ENCODE measurements at places on chromosomes 5 and 9. TPM values are rescaled to one million over a fixed set of nuclear protein-coding genes. Genes with fewer than 3 reads are reported as not detected.

ANKRD31 gene
- 0.56 TPM for total RNA-seq

GRCh38 chr5:142939006-142939405, 168.8 kb downstream of the ARHGAP26 start:
- no peak overlapping the region for H3K4me3 ChIP-seq
- no peaks in the 10 kb centered on the region for H3K27me3 ChIP-seq
- peaks cover 9% of the 10 kb centered on the region for H3K36me3 ChIP-seq
- no peak overlapping the region for H3K27ac ChIP-seq

OXCT1 gene
- 47.1 TPM for total RNA-seq

DNA sequence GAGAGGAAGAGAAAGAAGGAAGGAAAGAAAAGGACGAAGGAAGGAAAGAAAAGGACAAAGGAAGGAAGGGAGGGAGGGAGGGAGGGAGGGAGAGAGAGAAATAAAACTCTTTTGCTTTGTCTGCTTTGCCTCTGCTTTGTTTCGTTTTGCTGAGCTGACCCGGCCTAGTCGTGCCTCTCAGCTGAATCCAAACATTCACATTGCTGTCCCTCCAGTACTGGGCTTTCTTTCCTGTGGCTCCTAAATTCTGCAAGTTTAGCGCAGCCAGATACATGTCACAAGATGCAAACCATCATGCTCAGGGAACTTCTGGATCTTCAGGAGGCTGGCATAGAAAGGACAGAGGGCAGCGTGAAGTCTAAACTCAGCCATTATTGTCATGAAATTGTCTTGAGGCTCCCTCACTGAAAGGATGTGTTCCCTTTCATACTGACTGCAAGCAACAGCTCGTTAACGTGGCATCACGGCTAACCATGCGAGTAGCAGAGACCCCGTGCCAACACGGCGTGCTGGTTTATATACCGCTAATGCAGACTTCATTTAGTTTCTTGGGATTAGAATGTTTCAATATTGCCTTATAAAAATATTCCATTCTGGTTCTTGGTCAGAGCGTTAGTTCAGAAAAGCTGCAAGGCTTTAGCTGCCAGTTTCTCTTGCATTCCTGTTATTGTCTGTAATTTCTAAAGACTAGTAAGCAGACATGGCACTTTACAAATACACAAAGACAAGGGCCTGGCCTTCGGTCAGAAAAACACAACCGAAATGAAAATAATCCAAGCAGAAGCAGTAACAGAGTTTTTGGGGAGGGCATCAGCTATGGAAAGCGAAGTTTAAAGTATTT, 94.2 kb downstream of the TMEM174 start:
- no peaks in the 10 kb centered on the region for H3K36me3 ChIP-seq
- no peak for DNase-seq
- H3K27ac ChIP-seq = no peak overlapping the region
- peaks cover 12% of the 10 kb centered on the region for H3K4me1 ChIP-seq
- no peak overlapping the region for H3K4me3 ChIP-seq

- H3K36me3 ChIP-seq = no peaks in the 10 kb centered on the region
- DNase-seq = no peak
- H3K27me3 ChIP-seq = no peaks in the 10 kb centered on the region
- H3K4me3 ChIP-seq = peak overlapping the region; percentile 66
- peak overlapping the region; percentile 63 for H3K27ac ChIP-seq
Observed at GRCh38 chr5:10333154-10334006, 20.1 kb upstream of the MARCHF6 start.

DNA sequence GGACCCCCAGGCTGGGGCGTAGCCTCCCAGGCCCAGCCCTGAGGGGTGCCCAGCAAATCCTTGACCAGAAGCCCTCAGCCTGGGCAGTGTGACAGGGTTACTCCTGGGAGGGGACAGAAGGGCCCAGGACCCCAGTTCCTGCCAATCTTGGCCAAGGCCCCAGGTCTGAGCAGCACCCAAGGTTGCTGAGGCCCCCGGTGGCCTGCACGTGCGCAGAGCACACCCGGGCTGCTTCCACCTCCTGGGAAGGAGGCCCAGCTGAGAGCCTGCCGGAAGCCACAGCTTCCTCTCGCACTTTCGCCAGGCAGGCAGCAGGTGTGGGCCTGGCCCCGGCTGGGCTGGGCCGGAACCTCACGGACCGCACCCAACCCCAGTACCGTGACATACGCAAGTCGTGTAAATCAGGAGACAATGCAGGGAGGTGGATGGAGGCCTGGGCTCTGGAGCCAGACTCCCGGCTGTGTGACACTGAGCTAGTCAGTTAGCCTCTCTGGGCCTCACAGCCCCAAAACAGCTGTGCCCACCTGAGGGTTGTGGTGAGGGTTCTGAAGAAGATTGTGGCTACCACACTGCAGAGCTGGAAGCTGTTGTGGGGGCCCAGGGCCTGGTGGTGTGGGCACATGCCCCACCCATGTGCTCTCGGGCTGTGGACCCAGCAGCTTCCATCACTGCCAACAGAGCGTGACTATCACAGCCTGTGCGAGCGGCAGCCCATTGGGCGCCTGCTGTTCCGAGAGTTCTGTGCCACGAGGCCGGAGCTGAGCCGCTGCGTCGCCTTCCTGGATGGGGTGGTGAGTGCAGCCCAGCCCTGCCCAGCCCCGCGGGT, 5.1 kb downstream of the GRK6 start:
- H3K4me3 ChIP-seq = no peak overlapping the region
- no peak for DNase-seq
- H3K4me1 ChIP-seq = peaks cover 17% of the 10 kb centered on the region
- no peak overlapping the region for H3K27ac ChIP-seq
- peaks cover 78% of the 10 kb centered on the region for H3K36me3 ChIP-seq

- no peak overlapping the region for H3K27ac ChIP-seq
- H3K36me3 ChIP-seq = no peaks in the 10 kb centered on the region
- DNase-seq = no peak
- H3K4me3 ChIP-seq = no peak overlapping the region
- H3K27me3 ChIP-seq = peaks cover 45% of the 10 kb centered on the region
Observed at GRCh38 chr9:90423661-90424193, 218.9 kb downstream of the DIRAS2 start.

- H3K4me1 ChIP-seq = peaks cover 14% of the 10 kb centered on the region
- no peak for DNase-seq
- no peaks in the 10 kb centered on the region for H3K27me3 ChIP-seq
- H3K4me3 ChIP-seq = no peak overlapping the region
- H3K27ac ChIP-seq = no peak overlapping the region
Observed at GRCh38 chr9:4684820-4685219, 5.5 kb downstream of the CDC37L1 start.

CER1 gene
- not detected for total RNA-seq

DNA sequence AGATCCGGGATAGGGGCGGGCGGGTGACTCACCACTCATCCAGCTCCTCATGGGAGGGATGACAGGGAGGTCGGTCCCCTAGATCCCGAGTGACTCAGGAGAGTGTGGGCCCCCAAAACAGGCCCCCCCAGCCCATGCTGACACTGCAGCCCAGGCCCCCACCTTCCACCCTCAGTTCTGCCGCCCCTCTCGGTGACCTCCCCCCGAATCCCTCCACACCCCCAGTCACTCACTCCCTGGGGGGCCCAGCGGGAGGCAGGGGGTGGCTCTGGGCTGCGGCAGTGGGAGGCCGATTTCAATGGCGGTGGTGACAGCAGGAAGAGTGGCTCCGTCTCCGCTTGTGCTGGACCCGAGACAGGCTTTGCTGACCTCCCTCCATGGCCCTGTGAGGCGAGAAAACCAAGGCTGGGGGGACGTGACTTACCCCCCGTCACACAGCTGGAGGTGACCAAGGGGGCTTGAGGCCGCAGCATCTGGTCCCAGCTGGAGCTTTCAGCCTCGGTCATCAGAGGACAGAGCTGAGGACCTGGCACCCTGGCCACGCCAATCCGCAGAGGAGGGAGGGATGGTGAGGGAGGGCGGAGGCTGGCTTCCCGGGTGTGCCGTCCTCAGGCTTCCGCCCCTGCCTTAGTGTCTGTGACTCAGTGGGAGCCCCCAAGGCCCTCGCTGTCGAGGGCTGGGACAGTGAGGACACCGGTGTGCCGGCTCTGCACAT, 9.0 kb downstream of the GPSM1 start:
- no peak for DNase-seq
- peaks cover 11% of the 10 kb centered on the region for H3K36me3 ChIP-seq
- H3K4me3 ChIP-seq = no peak overlapping the region
- H3K27ac ChIP-seq = no peak overlapping the region
- no peaks in the 10 kb centered on the region for H3K27me3 ChIP-seq
- no peaks in the 10 kb centered on the region for H3K4me1 ChIP-seq

TAS2R1 gene
- not detected for total RNA-seq

DNA sequence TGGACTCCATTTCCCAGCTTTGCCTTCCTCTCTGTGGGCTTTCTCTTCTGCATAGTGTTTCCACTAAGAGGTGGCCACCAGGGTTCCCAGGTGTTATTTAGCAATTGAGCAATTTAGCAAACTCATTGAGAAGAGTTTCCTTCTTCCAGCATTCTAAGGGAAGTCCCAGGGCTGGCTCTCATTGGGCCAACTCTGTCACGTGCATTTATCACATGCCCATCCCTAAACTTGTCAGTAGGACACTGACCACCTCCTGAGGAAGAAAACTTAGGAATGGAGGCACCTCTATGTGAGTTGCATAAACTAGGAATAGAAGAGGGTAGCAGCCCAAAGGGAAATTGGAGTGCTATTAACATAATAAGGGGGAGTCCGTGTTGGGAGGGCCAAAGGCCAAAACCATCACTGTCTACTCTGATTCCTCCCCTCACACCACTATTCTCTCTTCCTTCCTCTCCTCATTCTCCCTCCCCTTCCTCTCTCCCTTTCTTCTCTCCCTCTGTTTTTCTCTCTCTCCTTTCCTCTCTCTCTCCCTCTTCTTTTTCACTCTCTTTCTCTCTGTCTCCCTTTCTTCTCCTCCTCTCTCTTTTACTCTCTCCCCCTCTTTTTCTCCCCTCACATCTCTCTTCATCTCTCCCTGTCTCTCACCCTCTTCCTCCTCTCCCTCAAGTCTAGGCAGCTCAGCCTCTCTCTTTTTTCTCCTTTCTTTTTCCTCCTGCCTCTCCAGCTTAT, 213.4 kb downstream of the PALM2AKAP2 start:
- no peak for DNase-seq
- H3K4me1 ChIP-seq = no peaks in the 10 kb centered on the region
- no peak overlapping the region for H3K4me3 ChIP-seq

- H3K4me3 ChIP-seq = no peak overlapping the region
- no peaks in the 10 kb centered on the region for H3K4me1 ChIP-seq
- DNase-seq = no peak
- H3K36me3 ChIP-seq = no peaks in the 10 kb centered on the region
- no peak overlapping the region for H3K27ac ChIP-seq
- no peaks in the 10 kb centered on the region for H3K27me3 ChIP-seq
Observed at GRCh38 chr9:29514336-29514735, 1941.1 kb upstream of the C9orf72 start.

- H3K27me3 ChIP-seq = no peaks in the 10 kb centered on the region
- H3K4me3 ChIP-seq = no peak overlapping the region
- H3K4me1 ChIP-seq = peaks cover 24% of the 10 kb centered on the region
- no peak for DNase-seq
- H3K36me3 ChIP-seq = no peaks in the 10 kb centered on the region
Observed at GRCh38 chr5:126373375-126374108, 49.7 kb upstream of the GRAMD2B start.

POU5F2 gene
- total RNA-seq = 0.72 TPM

DNA sequence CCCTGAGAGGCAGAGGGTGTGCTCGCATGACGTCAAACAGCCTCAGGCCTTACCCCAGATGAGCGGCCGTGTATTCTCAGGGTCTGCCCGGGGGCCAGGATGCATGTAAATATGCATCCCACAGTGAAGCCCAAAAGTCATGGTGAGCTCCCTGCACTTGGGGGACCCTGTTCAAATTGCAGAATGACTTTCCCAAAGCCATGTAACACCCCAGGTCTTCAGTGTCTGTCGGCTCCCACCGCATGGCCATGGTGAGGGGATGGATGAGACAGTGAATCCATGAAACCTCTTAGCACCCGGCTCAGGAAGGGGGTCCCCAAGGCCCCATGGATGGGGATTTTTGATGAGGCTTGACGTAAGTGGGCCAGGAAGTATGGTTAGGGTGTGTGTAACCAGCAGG, 9.3 kb upstream of the COL5A1 start:
- DNase-seq = no peak
- H3K36me3 ChIP-seq = no peaks in the 10 kb centered on the region
- no peaks in the 10 kb centered on the region for H3K4me1 ChIP-seq
- H3K27me3 ChIP-seq = peaks cover 24% of the 10 kb centered on the region
- no peak overlapping the region for H3K27ac ChIP-seq

LHX3 gene
- 0.22 TPM for total RNA-seq

DNA sequence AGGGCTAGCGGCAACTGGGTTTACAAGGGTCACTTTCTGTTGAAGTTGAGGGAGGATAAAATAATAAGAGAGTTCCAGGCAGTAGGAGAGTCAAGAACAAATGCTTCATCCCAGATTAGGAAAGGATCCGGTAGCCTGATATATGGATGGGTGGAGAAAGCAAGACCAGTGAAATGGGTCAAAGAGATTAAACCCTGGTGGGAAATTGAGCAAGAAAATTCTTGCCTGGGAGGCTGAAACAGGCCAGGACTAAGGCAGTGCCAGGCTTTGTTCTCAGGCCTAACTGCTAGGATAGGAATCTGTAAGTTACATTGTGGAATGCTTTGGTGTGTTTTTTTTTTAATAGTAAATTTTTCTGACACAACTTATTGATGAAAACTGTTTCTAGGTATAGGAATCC, 257.4 kb upstream of the RFX3 start:
- H3K27ac ChIP-seq = no peak overlapping the region
- H3K36me3 ChIP-seq = no peaks in the 10 kb centered on the region
- no peak for DNase-seq
- no peak overlapping the region for H3K4me3 ChIP-seq
- no peaks in the 10 kb centered on the region for H3K27me3 ChIP-seq
- no peaks in the 10 kb centered on the region for H3K4me1 ChIP-seq

GRCh38 chr5:125413496-125414274, 667.2 kb upstream of the ZNF608 start:
- no peaks in the 10 kb centered on the region for H3K36me3 ChIP-seq
- DNase-seq = no peak
- H3K4me3 ChIP-seq = no peak overlapping the region
- H3K4me1 ChIP-seq = peaks cover 43% of the 10 kb centered on the region

DNA sequence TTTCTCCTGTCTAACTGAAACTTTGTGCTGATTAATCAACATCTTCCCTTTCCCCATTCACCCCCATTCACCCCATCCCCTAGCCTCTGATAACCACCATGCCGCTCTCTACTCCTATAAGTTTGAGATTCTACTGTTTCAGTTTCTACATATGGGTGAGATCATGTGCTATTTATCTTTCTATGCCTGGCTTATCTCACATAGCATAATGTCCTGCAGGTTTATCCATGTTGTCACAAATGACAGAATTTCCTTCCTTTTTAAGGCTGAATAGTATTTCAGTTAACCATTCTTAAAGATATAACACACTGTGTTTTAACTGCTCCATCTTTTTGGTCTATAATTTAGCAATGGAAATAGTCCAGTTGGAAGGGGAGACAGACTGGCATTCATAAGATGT, 205.1 kb downstream of the SNCAIP start:
- no peaks in the 10 kb centered on the region for H3K4me1 ChIP-seq
- H3K27me3 ChIP-seq = no peaks in the 10 kb centered on the region
- no peak for DNase-seq
- H3K27ac ChIP-seq = no peak overlapping the region

- H3K4me1 ChIP-seq = no peaks in the 10 kb centered on the region
- H3K27me3 ChIP-seq = no peaks in the 10 kb centered on the region
- no peak for DNase-seq
- no peaks in the 10 kb centered on the region for H3K36me3 ChIP-seq
- H3K4me3 ChIP-seq = no peak overlapping the region
Observed at GRCh38 chr5:54629115-54629514, 111.6 kb downstream of the SNX18 start.

GRCh38 chr5:158716668-158717067, 383.0 kb downstream of the EBF1 start:
- H3K4me3 ChIP-seq = no peak overlapping the region
- H3K4me1 ChIP-seq = peaks cover 6% of the 10 kb centered on the region
- peaks cover 29% of the 10 kb centered on the region for H3K27me3 ChIP-seq
- peaks cover 7% of the 10 kb centered on the region for H3K36me3 ChIP-seq

- H3K4me1 ChIP-seq = peaks cover 19% of the 10 kb centered on the region
- no peaks in the 10 kb centered on the region for H3K27me3 ChIP-seq
- no peak for DNase-seq
- H3K27ac ChIP-seq = no peak overlapping the region
Observed at GRCh38 chr9:125176636-125177035, 13.0 kb downstream of the PPP6C start.

DMRT1 gene
- not detected for total RNA-seq

All from MCF 10A (cell line).